ENCODE measurements at places on chromosomes 12 and 14. TPM values are rescaled to one million over a fixed set of nuclear protein-coding genes. Genes with fewer than 3 reads are reported as not detected.

GRCh38 chr12:112031472-112031871 lies 18.2 kb downstream of the ERP29 start:
- no peak for DNase-seq

- DNase-seq = no peak
Observed at GRCh38 chr12:129848876-129849275, 54.9 kb downstream of the TMEM132D start.

Gene TGM1
- not detected for total RNA-seq

- DNase-seq = peak; percentile 58
Observed at GRCh38 chr14:20998674-20999366, at the start of gene SLC39A2. TSS of gene SLC39A2 (plus strand) at chr14:20999293. CDS start at chr14:20999447, 154 bp downstream.

Gene PTPRO
- 0.54 TPM for total RNA-seq

- DNase-seq = no peak
Observed at GRCh38 chr12:2970744-2971143, 11.5 kb downstream of the TEAD4 start.

- no peak for DNase-seq
Observed at GRCh38 chr14:103530390-103530789, 1.4 kb downstream of the TRMT61A start.

GRCh38 chr12:71694099-71694820 lies 8.4 kb downstream of the TMEM19 start:
- no peak for DNase-seq

DNA sequence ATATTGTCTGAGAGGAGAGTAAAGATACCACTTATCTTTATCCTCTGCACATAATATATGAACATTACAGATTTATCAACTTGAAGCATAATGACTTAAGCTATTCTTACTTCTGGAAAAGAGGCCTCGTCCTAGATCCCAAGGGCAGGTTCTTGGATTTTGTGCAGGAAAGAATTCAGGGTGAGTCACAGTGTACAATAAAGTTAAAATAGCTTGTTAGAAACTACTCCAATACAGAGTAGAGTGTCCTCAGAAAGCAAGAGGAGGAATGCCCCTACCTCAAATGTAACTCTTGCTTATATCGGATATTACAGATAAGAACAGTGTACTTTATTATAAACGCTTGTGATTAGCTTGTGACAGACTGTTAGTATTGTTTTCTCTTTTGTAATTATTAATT lies 41.9 kb upstream of the ABCC9 start:
- no peak for DNase-seq

DNA sequence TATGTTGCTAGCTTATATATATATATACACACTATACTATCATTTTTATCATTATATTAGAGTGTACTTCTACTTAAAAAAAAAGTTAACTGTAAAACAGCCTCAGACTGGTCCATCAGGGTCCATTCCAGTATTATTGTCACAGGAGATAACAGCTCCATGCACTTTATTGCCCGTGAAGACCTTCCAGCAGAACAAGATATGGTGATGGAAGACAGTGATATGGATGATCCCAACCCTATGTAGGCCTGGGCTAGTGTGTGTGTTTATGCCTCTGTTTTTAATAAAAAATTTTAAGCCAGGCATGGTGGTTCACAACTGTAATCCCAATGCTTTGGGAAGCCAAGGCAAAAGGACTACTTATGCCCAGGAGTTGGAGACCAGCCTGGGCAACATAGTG lies 86.2 kb downstream of the GCH1 start:
- no peak for DNase-seq

Gene DHRS4
- total RNA-seq = 50.0 TPM

DNA sequence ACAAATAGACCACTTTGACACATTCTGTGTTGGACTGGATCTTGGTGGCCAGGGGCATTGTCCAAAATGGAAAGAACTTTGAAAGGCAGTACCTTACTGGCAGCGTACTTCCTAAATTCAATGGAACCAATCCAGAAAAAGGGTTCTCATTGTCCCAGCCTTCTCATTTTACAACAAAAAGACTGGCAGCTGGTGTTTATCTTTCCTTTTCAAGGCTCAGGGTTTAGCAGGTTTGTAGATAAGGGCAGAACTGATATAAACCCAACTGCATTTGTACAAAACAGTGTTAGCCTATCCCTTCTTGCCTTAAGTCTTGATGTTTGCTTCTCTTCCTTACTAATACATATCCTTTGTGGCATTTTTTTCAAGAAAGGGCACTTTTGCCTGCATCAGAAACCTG lies 7.7 kb downstream of the THAP2 start:
- no peak for DNase-seq

Gene CLEC9A
- total RNA-seq = not detected

Gene OR6C2
- not detected for total RNA-seq

Gene ANO2
- total RNA-seq = not detected

Gene CALCOCO1
- 25.9 TPM for total RNA-seq

DNA sequence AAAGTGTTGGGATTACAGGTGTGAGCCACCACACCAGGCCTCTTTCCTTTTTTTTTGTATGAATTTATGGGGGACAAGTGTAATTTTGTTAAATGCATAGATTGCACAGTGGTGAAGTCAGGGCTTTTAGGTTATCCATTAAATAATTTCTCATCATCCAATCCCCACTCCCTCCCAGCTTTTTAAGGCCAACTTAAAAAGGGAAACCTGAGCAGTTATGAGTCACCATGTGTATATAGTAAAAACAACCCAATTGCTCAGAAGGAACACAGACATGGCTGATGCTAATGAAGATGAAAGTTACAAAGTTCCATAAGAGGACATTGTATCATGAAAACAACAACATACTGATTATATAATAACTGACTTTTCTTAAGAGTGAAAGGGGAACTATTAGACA lies 25.6 kb upstream of the ARID2 start:
- DNase-seq = peak; percentile 49

Gene KRT78
- total RNA-seq = not detected

Gene LHX5
- not detected for total RNA-seq

- peak; percentile 58 for DNase-seq
Observed at GRCh38 chr12:117854339-117855012, 114.3 kb downstream of the KSR2 start.

Gene DDX51
- 7.1 TPM for total RNA-seq

Gene GLS2
- total RNA-seq = not detected

Gene POTEM
- total RNA-seq = not detected

DNA sequence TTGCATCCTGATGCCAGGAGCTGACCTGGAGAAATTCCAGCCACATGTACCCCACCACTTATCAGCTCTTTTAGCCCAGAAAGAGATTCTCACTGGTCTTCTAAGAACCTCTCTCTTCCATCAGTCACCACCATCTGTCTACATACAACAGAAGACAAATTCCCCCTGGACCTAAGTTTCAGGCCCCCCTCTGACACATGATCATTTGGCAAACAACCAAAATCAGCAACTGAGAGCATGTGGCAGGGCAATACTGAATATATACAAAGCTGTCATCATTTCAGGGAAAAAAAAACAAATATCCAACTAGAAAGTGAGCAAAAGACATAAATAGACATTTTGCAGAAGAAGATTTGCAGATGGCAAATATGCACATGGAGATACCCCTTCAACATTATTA lies 180.2 kb downstream of the FOXN3 start:
- no peak for DNase-seq

DNA sequence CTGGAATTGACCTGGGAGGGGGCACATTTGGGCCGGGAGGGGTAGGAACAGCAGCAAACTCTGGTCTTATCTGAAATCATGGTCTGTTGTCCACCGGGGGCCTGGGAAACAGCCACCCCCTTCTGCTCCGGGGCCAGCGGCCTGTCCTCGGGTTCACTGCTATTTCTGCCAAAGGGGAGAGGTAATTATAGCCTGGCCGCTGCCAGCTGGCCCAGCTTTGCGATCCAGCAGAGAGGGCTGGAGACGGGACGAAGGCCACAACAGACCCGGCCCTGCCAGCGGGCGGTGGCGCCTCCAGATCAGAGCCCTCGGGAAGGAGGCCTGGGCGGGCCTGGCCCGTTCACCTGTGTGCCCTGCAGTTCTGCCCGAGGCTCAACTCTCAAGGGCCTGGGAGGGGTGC lies at the start of gene C14orf180:
Gene C14orf180 (plus strand): TSS at position 258 of the 400 bp plus-strand sequence. CDS start 6,667 bp downstream, outside the sequence.
- DNase-seq = no peak

DNA sequence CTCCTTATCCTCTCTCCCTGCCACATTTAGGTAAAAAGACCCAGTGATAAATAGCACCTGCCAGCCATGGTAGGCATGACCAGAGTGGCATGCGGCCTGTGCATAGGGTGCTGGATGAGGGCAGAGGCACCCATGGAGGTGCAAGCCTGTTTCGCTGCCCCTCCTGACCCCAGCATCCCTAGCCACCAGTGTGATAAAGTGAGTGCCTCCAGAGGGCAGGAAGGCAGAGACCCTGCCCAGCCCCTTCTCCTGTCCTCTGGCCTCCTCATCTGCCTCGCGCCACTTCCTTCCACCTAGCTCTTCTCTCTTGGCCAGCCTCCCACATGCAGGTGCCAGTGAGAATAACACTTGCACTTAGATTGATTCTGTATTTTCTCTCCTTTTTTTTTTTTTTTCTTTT lies 108.3 kb upstream of the FUT8 start:
- DNase-seq = no peak

GRCh38 chr14:29217813-29218450 lies 451.3 kb downstream of the FOXG1 start:
- no peak for DNase-seq

Gene OAS1
- 18.1 TPM for total RNA-seq

GRCh38 chr12:51320695-51321320 lies 3.2 kb downstream of the BIN2 start:
- no peak for DNase-seq

Gene AMDHD1
- 1.1 TPM for total RNA-seq

GRCh38 chr12:52073531-52074381 lies 4.0 kb downstream of the ATG101 start:
- DNase-seq = no peak

Gene OR6C6
- not detected for total RNA-seq

DNA sequence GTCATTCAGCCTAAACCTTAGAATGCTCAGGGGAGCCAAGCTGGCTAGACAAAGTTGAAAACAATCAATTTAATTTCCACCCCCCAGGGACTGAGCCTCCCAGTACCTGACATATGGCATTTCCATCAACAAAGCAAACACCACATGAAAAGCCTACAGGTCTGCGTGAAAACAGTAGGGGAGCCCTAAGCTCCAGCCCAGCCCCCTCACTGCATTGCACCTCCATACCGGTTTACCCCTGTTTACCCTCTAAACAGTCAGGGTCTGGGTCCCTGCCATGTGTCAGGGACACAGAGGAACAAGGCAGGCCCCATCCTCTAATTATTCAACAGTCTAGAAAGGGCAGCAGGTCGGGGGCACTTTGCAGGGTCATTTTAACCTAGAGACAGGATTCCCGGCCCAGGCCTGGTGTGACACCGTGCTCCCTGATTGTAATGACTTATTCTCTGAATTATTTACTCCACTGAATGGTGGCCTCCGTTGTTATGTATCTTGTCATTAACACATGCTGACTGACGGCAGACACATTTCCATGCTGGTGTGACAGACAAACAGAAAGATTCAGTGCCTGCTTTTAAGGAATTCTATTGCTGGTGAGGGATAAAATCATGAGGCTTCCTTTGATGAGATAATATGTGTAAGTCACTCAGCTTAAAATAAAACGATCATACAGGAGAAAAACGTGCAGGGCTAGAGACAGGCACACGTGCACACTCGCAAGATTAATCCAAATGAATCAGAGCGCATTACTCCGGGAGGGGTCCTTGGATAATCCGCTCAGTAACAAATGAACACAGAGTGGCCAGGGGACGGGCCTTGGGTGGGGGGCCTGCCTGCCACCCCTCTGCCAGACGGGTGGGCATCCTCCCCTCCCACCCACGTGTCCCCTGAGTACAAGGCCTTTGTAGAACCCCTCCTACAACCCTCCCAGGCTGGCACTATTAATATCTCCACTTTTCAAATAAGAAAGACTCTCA lies 23.2 kb downstream of the CCDC88C start:
- DNase-seq = no peak

GRCh38 chr14:90005939-90006530 lies 50.3 kb downstream of the TDP1 start:
- no peak for DNase-seq

DNA sequence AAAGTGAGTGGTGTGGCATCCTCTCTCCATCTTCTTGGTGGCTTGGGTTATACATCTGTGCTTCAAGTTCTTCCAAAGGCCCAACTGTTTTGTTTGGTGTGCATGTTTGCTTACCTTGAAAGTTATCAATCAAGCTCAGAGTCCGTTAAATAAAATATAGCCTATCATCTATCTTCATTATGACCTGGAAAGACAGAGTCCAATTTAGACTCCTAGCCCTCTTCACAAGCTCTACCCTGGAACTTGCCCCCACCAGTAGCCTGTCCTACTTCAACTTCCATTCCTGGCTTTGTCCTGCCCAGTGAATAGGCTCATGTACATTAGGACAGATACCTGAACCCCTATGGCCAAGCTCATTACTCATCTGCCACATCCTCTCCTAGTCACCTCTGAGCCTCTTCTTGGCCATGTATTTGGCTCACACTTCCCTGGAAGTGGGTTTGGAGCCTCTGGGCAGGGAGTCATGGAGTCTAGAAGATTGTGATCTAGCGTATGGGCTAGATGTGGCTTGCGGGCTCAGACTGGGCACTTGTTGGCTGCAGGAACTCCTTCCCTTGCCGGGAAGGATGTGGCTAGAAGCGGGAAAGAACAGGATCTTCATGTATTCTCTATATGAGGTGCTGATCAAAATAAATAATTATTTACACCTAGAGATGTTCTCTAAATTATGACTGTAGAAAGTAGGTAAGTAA lies 6.4 kb upstream of the SSTR1 start:
- no peak for DNase-seq

DNA sequence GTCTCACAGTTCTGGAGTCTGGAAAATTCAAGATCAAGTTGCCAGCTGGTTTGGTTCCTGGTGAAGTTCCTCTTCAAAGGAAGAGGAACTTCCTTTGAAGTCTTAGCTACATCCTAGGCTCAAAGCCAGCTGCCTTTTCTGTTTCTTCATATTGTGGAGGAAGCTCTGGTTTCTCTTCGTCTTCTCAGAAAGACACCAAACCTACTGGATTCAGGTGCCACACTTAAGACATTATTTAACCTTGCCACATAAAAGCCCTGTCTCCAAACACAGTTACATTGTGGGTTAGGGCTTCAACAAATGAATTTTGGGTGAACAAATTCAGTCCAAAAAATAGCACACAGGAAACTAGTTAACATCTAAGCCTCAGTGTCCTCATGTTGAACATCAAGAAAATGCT lies 1019.8 kb downstream of the GALC start:
- no peak for DNase-seq

Gene SMIM41
- not detected for total RNA-seq

Gene PLEKHG7
- total RNA-seq = not detected

DNA sequence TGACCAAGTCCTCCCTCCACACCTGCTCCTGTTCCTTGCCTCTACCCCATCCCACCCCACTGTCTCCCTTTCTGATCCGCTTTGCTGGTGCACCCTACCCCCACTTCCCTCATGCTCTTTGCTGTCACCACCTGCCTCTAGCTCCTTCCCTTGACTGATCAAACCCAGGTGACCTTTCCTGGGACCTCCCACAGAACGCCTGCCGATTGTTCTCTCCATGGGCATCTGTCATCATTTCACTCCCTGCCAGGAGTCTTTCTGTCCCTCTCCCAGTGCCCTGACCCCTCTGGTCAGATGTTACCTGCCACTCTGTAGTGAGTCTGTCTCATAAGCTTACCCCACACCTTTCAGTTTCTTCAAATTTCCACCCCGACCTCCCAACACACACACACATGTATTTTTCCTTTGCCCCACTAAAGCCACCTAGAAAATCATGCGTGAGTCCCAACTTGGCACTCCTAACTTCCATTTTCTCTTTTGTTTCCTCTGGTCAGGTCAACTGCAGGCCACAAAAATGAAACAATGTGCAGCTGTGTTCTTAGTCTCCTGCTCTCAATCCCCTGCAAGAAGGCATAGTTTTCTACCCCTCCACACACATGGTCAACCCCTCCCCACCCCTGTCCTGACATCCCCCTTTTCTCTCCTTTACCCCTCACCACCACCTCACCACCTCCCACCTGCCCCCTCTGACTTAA lies 229.8 kb downstream of the DPF3 start:
- no peak for DNase-seq

Measured in Caki2 (cell line).